Stimulated activated CD4-positive, alpha-beta T cell treated with anti-CD3 and anti-CD28 coated beads, Interleukin-1b, Interleukin-23, amount 100 ng/mL, for 24 hours (primary cell): ENCODE measurements at places on chromosomes 11 and 22.

DNA sequence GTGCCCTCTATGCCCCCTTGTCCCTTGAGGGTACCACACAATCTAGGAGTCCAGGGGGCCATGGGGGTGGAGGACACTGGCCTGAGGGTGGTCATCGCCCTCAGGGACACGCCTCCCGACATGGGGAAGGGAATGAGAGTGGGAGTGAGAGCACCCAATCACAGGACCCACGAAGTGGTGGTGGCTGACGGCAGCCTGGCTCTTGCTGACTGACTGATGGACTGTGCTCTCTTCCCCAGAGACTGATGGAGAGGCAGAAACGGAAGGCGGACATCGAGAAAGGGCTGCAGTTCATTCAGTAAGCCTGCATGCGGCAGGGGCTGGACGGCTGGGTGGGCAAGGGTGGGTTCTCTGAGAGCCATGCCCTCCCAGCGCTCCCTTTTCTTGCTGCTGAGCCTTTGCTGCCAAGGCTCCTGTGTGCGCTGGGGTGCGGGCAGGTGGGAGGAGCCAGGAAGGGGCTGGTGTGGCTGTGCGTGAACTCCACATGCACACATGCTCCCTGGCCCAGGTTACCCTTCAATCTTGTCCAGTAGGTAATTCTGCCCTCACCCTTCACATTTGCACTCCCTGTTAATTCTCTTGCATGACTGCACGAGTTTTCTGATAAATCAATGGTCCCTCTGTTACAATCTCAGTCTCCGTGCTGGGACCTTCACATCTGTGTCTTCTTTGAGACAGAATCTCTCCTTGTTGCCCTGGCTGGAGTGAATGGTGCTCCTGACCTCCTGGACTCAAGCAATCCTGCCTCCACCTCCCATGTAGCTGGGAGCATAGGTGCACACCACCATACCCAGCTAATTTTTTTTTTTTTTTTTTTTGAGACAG, 19.3 kb downstream of the ZC3H7B start:
- no peak for DNase-seq

DNA sequence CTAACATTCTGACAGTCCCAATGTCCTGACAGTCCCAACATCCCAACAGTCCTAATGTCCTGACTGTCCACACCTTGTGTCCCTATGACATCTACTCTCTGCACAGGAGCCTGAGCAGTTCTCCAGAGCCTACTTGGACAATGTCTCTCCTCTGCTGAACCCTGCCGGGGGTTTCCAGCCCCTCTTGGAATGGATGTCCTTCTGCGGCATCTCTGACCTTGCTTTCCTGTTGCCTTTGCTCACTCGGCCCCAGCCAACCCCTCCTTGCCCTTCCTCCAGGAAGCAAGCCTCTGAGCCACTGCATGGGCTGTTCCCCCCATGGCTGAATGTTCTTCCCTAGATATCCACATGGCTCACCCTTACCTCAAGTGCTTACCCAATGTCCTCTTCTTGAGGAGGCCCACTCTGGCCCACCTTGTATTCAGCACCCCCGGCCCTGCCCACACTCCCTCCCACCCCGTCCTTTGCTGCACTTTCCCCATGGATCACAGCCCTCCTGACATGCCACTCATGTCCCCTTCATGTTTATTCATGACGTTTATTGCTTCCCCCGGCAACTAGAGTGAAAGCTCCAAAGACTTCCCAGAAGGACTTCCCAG, 59.5 kb downstream of the DHCR7 start:
- no peak for DNase-seq

DNA sequence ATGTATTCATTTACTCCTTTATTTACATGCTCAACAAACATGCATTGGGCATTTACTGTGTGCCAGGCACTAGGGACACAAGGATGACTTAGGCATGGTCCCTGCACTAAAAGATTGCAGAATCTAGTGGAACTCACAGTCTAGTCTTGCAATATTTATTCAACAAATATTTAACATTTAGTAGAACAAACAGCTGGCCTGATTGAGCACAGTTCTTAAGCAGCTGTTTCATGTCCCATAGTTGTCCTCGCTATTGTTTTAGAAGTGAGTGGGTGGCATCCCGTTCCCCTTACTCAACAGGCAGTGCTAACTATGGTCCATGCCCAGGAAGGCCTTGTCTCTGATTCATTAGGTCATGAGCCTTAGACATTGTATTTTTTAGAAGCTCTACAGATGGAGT, 459.9 kb upstream of the CADM1 start:
- no peak for DNase-seq

DNA sequence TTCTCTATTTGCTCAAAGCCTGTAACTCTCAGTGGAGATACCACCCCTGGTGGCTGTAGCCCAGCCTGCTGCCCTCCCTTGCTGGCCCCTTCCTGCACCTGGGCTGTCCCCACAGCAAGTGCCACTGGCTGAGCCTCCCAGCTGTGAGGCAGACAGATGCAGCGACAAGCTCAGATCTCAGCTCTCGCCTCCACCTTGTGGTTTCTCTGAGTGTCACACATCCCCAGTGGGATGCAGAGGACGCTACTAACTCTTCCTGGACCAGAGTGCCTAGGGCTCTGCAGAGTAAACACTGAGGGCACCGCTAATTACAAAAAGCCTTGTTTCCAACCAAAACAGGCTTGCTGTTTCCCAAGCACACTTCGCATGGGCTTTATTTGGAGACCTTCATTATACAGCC, 8.9 kb downstream of the YPEL1 start:
- DNase-seq, result no peak

DNA sequence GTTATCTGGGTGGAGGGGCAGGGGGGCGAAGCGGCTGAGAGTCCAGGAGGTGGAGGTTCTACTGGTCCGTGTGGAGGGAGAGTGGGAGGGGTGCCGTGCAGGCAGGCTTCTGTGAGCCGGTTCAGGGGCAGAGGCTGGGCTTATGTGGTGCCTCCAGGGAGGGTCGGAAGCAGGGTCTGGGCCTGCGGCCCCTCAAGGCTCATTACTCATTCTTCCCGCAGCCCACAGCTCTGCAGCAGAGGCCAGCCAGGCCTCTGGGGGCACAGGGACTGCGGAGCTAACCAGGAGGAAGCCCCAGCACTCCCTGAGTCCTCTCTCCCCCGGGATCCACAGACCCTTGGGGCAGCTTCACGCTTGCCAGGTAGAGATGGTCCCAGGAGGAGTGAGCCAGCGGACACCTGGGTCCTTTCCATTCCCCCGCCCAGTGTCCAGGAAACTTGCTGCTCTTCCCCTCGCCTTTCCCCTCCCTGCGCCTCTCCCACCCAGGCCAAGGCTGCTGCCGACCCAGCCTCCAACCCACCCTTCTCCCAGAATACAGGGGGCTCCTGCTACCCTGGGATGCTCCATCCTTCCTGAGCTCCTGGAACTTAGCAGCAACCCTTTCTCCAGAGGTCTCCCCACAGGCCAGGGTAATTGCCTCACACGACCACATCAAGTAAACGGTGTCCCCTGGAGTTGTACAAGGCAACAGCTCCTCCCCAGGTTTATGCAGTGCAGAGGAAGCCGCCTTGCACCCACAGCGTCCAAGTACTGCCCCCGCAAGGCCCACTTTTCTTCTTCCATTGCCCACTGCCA, 6.3 kb downstream of the NRXN2 start:
- DNase-seq, result no peak

- no peak for DNase-seq
These were observed 236.6 kb downstream of the GRIK4 start for GRCh38 chr11:120747850-120748814.

- DNase-seq, result no peak
These were observed 9.9 kb upstream of the MICALL1 start for GRCh38 chr22:37896181-37896592.

GRCh38 chr11:79902493-79902892, 461.7 kb upstream of the TENM4 start:
- DNase-seq, result no peak

GRCh38 chr11:120662071-120662676, 150.6 kb downstream of the GRIK4 start:
- DNase-seq, result no peak

GRCh38 chr11:104076455-104076854, 40.0 kb downstream of the DDI1 start:
- no peak for DNase-seq
